ENCODE measurements at places on chromosomes 12 and 14.
A peak's percentile ranks its signal among the peaks of the same experiment; 100 is the strongest.

- no peak for DNase-seq
Measured at GRCh38 chr14:96303981-96304380, 48.0 kb downstream of the BDKRB1 start.

- no peak for DNase-seq
Measured at GRCh38 chr14:65312859-65313258, 99.7 kb upstream of the FUT8 start.

DNA sequence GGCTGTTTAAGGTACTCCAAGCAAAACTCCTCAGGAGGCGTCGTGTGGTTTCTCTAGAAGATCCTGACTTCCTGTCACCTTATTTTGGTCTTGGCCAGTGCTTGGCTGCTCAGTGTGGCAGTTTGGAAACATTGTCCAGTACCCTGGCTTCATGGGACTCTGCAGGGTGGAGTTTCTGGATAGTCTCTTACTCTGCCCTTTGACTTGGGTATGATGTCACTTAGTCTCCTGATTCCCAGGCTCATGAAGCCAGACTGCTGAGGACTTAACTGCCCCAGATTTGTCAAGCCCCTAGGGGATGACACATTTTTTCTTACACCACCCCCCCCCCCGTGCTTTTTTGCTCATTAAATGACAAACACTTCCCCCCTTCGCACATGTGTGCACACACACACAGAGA lies 82.7 kb downstream of the ADCK1 start:
- no peak for DNase-seq

- no peak for DNase-seq
Measured at GRCh38 chr14:91387951-91388381, 29.7 kb downstream of the CCDC88C start.

DNA sequence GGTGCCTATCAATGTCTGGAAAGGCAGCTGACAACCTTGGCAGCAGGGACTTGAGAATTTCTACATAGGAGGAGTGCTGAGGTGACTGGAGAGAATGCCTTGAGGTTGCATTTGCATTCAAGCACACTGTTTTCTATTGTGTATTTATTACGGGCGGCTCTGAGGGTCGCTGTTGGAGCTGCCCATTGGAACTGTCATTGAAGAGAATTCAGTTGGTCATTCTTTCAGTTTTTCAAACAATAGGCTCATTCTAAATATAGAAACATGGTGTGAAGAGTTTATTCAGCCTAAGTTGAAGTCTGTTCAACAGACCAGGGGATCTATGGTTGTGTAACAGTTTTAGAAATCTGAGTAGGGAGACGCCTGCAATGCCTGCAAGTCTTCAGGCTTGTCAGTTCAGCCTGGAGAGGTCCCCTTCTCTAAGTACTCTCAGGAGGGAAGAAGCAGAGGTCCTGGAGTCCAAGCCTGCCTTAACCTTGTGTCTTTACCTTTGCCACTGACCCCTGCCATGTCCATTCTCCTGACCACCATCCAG lies 9.8 kb upstream of the ABHD12B start:
- no peak for DNase-seq

DNA sequence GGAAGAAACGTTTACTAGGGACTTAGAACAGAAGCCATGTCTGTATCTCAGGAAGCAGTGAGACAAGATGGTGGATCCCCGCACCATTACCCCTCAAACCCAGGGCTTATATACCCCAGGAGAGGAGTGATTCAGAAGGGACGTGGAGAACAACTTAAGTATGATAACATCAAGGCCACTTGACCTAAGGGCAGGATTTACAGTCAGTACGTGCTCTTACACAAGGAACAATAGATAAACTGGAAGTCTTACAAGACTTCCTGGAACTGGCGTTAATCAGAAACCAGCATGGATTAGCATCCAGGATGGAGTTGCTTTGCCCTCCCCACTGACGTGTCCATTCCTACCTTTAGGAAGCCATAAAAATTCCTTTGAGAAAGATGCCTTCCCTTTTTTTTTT lies 8.6 kb upstream of the ETFBKMT start:
- no peak for DNase-seq

GRCh38 chr14:30077946-30078345 lies 150.3 kb upstream of the PRKD1 start:
- no peak for DNase-seq

- DNase-seq, result no peak
Measured at GRCh38 chr12:93116632-93117031, 187.5 kb upstream of the EEA1 start.

DNA sequence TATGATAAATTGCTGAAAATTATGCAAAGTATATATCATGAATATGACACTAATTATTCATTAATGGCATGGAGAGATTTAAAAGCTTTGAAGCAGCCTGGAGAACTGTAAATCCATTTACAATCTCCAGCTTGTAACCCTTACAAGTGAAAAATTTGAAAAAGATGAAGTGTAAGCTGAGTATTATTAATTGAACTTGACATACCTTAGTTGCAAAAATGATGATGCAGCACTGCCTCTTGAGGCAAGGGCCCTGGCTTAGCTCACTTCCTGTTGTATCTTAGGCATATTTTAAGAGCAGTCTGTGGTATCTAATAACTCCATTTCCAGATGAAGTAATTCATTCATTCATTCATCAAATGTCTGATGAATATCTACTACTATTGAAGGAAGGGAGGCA lies 158.6 kb downstream of the ANO4 start:
- DNase-seq, result no peak

DNA sequence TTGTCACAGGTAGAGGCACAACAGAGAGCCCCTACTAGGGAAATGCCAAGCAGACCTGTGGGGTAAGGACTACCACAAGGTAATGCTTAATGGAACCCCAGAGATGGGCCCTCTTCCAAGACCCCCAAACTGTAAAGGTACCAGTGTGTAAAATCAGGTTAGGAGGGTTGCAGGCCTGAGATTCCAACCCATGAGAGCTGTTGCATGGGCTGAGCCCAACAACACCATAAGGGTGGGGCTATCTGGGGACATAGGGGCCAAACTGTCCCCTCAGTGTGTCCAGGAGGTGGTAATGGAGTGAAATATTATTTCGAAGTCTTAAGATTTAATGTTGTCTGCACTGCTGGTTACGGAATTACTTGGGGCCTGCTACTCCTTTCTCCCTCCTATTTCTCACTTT lies 620.2 kb downstream of the ETNK1 start:
- no peak for DNase-seq

- no peak for DNase-seq
Measured at GRCh38 chr12:6280672-6281071, 29.8 kb upstream of the PLEKHG6 start.

DNA sequence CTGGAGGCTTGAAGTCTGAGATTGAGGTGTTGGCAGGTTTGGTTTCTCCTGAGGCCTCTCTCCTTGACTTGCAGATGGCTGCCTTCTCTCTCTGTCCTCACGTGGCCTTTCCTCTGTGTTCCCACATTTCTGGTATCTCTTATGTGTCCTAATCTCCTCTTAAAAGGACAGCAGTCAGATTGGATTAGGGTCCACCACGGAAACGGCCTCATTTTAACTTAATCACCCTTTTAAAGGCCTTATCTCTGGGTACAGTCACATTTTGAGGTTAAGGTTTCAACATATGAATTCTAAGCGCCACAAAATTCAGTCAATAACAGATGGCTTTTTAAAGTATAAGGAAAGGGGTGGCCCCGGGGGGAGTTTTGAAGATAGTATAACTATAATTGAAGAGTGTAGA lies 33.5 kb downstream of the UNC79 start:
- DNase-seq, result no peak

DNA sequence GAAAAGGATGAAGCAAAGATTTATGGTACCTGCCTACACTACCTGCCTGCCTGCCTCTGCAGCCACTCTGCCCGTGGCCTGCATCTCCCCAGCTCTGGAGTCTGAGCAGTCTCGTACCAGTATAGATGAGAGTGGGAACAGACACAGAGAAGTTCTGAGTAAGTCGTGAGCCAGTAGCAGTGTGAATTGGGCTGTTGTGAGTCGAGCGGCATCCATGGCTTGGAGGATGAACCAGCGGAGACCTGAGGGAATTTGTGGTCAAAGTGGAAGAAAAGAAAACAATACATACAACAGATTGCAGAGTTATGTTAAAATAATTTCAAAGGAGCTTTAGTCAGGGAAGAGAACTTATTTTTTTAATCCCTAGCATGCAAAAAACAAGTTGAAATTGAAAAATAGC lies 25.3 kb downstream of the C2CD5 start:
- no peak for DNase-seq

- DNase-seq, result no peak
Measured at GRCh38 chr14:92493492-92493891, 20.1 kb upstream of the RIN3 start.

- DNase-seq, result peak; percentile 28
Measured at GRCh38 chr12:14995583-14996425, 23.0 kb downstream of the PDE6H start.

- DNase-seq, result no peak
Measured at GRCh38 chr12:78871566-78871965, 7.0 kb downstream of the SYT1 start.

DNA sequence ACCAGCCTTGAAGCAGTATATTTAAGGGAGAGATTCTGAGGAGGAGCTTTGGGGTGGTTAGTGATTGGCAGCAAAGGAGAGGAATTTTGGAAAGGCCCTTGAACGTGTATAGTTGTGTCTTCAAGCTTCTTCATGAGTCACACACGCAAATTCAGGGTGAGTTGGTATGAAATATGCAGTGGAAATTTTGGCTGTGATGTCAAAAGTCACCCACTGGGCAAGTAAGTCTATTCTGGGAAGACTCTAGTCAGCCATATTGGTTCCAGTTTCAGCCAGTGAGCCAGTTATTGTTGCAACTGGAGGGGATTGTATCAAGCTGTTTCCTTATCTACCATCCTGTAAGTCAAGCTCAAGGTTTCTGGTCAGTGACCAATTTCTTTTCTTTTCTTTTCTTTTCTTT lies 32.0 kb upstream of the VASH1 start:
- DNase-seq, result no peak

- no peak for DNase-seq
Measured at GRCh38 chr14:56094076-56094475, 24.1 kb upstream of the PELI2 start.

DNA sequence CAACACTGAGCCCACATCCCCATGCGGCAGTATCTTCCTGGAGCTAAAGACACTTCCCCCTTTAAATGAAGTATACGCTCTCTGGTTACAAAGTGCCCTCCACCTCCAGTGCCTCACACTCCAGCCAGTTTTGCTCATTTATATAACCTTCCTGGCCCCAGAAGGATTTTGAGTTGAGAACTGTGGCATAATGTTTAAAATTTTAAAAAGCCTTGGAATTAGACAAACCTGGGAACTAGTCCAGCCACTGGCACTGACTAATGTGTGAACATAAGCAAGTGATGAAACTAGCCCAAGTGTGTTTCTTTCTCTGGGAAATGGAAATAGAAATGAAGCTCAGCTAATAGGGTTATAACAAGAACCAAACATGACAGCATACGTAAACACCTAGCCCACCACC lies 723.7 kb upstream of the USP15 start:
- no peak for DNase-seq

- no peak for DNase-seq
Measured at GRCh38 chr14:22547313-22547947, 41.6 kb downstream of the DAD1 start.

DNA sequence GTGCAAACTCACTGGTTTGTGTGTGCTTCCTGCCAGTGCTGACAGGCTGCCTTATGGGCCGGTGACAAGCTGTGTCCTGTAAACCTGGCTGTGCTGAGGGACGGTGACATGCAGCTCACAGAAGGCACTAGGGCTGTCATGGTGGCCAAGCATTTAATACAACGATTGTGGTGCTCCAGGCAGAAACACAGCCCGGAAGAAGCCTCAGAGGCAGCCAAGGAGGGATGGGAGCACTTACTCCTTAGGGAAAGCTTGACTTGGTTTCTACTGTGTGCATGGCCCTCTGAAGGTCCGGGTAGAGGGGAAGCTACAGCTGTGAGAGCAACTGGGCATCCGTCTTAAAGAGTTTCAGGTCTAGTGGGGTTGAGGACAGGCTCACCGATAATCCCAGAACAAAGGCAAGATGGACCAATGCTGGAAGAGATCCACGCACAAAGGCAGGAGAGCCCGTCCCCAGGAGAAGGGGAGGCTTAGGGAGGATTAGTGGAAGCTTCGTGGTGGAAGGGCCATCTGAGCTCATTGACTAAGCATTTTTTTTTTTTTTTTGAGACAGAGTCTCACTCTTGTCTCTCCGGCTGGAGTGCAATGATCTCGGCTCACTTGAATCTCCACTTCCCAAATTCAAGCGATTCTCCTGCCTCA lies 10.7 kb upstream of the MCRS1 start:
- no peak for DNase-seq

DNA sequence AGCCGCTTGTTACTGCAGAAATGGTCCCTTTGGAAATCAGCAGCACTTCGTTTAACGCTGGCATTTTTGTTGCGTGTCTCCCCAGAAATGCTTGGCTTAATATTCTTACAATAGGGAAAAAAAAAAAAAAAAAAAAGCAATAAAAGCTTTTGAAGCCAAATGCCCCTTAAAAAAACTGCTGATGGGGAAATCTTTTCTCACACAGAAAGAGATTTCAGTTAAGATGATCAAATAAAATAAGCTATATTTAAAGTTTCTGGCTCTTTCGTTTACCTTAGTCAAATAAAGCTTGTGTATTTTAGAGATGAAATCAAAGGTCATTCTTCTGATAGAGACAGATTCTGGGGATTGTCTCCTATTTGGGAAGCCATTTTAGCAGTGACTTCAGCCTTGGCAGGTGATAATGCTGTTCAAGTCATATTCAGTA lies 52.4 kb upstream of the FRS2 start:
- no peak for DNase-seq

- no peak for DNase-seq
Measured at GRCh38 chr14:51304438-51304837, 64.4 kb downstream of the TMX1 start.

DNA sequence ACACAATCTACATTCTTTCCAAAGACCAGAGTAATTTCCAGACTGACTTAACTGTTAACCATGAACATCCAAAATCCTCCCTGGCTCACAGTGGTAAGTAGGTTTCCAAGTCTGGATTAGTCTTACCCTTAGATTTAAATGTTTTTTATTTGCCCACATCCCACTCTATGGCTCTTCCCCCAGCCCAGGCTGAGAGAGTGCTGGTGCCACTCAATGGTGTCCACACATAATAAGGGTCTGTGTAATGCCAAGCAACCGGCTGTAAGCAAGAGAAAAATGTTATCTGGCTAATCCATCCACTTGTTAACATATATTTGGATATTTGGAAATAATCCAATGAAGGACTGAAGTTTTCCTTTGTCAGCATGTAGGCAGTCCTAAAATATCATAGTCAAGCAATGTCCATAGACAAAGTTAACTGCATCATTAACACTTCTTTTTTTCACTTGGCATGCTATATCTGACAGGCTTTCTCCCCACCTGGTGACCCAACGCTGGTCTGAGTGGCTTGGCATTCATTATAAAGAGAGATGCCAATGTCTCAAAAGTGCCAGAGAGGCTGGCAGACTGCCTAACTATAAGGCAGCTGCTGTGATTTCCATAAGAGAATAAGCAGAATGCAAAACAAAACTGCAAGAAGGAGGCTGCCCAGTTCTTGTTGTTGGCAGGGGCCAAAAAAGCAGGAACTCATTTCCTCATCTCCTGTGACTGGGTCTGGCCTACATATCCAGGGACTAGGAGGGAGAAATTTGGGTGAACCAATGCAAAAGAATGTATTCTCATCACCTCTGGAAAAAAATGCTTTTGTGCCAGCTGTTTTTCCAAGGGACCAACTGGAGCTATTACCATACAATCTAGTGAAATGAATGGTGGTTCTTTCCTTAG lies 13.9 kb upstream of the HOXC13 start:
- no peak for DNase-seq

- DNase-seq, result no peak
Measured at GRCh38 chr12:17609153-17609552, 480.8 kb downstream of the RERGL start.

GRCh38 chr14:94382716-94383596 lies 5.4 kb downstream of the SERPINA1 start:
- no peak for DNase-seq

- no peak for DNase-seq
Measured at GRCh38 chr12:120978296-120979219, at the start of gene HNF1A. Gene HNF1A (plus strand): TSS chr12:120978543. CDS start chr12:120978769, 226 bp downstream.
